ENCODE measurements at places on chromosomes 5 and 9. TPM values are rescaled to one million over a fixed set of nuclear protein-coding genes. Genes with fewer than 3 reads are reported as not detected.

Gene G3BP1
- total RNA-seq, result 350 TPM

Gene MACIR
- 19.7 TPM for total RNA-seq

Gene NDOR1
- total RNA-seq, result 14.3 TPM

Gene TMEM174
- not detected for total RNA-seq

Gene ELL2
- 20.2 TPM for total RNA-seq

- no peak for DNase-seq
Observed at GRCh38 chr5:133412661-133413060, 199.7 kb downstream of the FSTL4 start.

GRCh38 chr9:95966306-95966705, 90.8 kb downstream of the ERCC6L2 start:
- no peak for DNase-seq

DNA sequence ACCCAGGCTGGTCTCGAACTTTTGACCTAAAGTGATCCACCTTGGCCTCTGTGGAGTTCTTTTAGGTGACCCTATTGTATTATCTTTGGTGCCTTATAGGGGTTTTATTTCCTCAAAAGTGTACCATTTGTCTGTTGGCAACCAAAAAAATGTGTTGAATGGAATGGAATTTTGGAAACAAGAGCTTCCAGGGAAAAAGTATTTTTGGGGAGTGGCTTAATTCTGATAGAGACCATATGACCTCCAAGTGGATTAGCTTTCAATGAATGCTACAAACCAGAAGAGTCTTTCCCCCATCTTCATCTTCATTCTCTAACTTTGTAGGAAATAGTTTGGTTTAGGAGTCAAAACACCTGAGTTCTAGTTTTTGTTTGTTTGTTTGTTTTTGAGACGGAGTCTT, 3.4 kb upstream of the OGN start:
- DNase-seq, result no peak

DNA sequence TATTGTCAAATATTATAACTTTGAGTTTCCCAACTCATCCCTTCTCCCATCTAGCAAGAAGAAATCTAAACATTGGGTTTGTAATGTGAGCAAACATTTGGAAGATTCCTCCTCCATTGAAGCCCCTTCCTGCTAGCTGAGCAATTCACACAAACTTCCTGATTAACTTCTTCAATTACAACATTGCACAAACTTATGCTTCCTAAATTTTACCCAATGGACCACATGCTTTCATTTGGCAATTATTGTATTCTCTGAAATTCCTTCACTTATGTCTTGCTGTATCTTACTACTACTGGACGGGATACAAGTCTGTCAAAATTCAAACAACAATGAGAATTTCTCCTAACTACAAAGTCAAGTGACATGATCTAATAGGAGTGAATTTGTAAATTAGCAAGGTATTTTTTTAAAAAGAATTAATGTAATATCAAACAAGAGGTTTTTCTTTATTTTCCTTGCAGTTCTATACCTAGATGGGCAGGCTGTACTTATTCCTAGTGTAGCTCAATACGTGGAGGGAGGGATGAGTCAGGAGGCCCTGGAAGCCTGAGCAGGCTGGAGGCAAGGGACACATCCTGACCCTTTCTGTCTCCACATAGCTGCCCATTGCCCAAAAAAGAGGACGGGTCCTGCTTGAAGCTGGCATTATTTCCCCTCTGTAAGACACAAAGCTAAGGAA, 11.8 kb upstream of the IFNW1 start:
- DNase-seq, result no peak

DNA sequence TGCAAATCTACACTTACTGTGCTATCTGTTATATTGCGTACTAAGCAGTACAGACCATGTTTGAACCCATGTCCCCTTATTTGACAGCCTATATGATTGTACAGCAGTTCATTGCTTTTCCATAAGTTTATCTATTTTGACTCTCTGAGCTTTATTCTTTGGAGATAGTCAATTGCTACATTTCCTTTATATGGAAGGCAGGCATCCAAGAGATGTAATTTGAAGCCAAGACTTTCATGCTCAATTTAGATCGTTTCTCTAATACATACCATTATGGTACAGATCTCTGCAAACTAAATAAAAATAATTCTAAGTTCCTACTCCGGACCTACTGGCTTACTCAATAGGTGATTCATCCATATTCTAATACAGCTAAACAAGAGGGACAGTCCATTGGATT, 424.8 kb downstream of the TMEM38B start:
- no peak for DNase-seq

GRCh38 chr9:124128568-124129166, 117.1 kb downstream of the LHX2 start:
- no peak for DNase-seq
